Activated naive CD8-positive, alpha-beta T cell treated with anti-CD3 and anti-CD28 coated beads, Interleukin-2, amount 50 U/mL, for 16 hours (primary cell): ENCODE measurements at places on chromosomes 7 and 10.

GRCh38 chr7:80036107-80036506 lies 98.5 kb upstream of the GNAI1 start:
- DNase-seq = no peak

DNA sequence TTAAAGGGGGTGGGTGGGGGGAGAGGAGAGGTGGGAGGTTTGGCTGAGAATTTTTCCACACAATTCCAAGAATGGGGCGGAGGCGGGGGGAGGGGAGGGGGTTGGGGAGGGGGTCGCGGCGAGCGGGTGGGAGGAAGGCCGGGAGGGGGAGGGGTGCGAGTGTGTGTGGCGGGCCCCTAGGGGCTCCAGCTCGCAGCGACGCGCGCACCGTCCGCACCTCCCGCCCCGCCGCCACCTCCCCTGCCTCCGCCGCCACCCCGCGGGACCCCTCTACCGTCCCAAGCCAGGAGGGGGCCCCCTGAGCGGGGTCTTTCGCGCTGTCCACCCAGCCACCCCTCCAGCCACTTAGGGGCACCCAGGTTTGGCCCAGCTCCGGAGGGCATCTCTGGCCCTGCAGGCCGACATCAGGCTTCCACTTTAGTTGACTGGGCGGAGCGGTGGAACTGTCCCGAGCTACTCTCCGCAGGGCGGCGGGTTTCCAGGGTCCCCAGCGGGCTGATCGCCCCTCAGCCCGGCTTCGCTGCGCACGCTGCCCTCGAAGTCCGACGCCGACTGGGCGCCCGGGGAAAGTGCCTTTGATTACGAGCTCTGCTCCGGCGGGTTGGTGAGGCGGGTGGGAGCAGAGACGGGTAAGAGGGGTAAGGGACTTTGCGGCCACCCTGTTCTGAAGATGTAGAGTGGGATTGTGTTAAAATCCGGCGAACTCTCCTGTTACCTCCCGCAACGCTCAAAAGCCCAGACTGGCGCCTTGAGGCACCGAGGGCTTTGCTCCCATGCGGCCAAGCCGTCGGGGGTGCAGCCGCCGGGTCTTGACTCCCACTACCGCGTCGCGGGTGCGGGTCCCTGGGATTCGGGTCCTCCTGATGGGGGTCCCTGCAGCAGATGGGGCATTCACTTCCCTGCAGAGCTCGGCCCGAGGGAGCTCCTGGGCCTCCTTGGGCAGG lies 1.8 kb upstream of the VAX1 start:
- DNase-seq = no peak

GRCh38 chr7:36390199-36391090 lies 783 bp downstream of the ANLN start:
- no peak for DNase-seq

DNA sequence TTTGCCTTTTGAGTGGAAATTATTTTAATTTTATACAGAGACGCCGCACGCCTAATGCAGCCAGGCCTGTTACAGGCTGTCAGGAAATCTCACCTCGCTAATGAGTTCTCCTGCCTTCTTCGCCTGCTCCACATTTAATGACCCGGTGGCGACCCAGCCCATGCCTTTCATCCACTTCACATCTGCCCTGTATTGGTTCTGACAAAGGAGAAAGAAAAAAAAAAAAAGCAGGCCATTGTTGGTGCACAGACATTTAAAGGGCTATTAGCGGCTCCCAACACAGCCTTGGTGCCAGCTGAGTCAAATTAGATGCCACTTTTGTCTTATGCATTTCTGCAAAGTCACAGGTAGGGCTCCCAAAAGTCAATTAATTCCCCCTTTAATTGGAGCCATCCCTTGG lies 43.3 kb downstream of the NRAP start:
- DNase-seq = no peak

- no peak for DNase-seq
Measured at GRCh38 chr10:113965077-113965476, 78.6 kb upstream of the ADRB1 start.
